ENCODE measurements at places on chromosomes 2 and 18.

- no peak for DNase-seq
These were observed 207.8 kb downstream of the RND3 start for GRCh38 chr2:150279686-150280085.

- DNase-seq, result no peak
These were observed 70.3 kb downstream of the WDR7 start for GRCh38 chr18:56721491-56721890.

GRCh38 chr2:862731-863466 is 87.8 kb upstream of the SNTG2 start:
- no peak for DNase-seq

GRCh38 chr2:205934443-205934842 is 151.5 kb downstream of the INO80D start:
- no peak for DNase-seq

DNA sequence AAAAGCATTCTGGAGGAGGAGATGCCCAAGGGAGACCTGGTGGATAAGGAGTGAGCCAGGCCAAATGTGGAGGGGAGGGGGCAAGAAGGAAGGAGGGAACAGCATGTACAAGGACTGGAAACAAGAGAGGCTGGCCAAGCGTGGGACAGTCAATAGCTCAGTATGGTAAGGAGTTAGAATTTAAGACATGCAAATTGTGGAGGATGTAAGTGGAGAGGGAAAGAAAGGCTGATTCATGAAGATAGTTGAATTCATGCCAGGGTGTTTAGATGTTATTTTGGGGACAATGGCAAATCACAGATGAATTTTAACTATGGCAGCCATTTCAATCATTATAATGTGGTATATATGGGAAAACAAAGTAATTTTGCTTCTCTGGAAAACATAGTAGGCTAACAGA is 462.3 kb downstream of the MEIS1 start:
- DNase-seq, result no peak

DNA sequence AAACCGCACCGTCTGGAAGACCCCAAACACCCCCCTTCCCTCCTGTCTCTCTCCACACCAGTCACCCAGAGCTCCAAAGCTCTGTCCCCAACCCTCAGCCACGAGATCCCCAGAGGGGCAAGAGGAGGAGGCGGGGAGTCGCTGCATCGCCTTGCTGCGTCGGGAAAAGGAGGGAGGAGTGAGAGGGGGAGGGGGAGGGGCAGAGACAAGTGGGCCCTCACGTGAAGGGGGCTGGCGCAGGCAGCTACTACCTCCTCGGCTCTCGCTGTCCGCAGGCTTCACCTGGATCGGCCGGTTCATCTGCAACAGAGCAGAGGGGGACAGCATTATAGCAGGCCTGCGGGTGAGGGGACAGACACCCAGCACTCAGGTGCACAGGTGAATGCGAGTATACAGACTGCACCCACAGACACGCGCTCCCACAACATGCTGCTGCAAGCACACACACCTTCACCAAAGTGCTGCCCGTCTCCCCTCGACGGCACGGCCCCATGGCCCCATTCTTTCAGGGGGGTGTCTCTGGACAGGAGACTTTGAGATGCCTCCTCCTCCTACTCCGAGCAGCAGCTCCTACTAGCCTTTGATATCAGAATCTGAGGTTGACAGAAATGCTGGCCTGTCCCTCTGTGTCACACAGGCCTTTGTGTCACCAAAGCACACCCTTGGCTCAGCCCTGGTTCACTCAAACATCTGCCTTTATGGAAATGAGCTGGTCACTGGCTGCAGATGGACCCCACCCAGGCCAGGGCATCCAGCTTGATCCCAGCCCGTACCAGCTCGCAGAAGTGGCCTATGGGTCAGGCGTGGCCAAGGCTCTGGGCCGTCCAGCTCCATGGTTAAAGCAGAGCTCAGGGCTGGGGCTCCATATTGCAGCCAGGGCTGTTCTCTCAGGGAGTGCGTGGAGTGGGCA is 243.8 kb downstream of the CELF4 start:
- no peak for DNase-seq

GRCh38 chr2:100239486-100240210 is 82.7 kb downstream of the LONRF2 start:
- DNase-seq, result no peak

- no peak for DNase-seq
These were observed 158.4 kb downstream of the FHOD3 start for GRCh38 chr18:36455931-36456330.

- no peak for DNase-seq
These were observed 3.0 kb downstream of the CNNM4 start for GRCh38 chr2:96763511-96764252.

DNA sequence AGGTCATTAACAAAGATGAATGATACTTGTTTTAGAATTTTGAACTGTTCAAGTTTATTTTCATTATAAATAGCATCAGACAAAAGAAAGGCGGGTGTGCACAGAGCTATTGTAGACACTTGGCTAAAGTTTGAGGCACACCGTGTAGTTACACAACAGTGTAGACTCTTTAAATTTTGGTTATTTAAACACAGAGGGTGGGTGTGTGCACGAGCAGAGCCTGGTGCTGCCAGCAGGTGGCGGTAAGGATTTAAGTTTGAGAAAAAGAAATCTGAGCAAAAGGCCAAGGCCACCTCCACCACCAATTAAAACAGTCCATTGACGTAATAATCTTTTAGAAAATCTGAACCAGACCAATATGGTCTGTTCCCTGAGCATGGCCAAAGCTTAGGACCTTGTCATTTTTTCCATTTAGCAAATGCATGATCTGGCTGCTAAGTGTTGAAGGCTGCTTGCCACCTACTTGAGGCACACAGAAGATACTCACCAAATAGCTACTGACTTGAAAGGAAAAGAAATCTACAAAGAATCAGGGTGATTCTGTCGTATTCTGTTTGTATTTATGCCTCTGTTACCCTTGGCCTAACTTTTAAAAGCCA is 14.3 kb downstream of the COPS7B start:
- no peak for DNase-seq

GRCh38 chr2:55003706-55004639 is 46.3 kb downstream of the RTN4 start:
- no peak for DNase-seq

- DNase-seq, result no peak
These were observed 184.2 kb upstream of the HDAC4 start for GRCh38 chr2:239584986-239585385.

DNA sequence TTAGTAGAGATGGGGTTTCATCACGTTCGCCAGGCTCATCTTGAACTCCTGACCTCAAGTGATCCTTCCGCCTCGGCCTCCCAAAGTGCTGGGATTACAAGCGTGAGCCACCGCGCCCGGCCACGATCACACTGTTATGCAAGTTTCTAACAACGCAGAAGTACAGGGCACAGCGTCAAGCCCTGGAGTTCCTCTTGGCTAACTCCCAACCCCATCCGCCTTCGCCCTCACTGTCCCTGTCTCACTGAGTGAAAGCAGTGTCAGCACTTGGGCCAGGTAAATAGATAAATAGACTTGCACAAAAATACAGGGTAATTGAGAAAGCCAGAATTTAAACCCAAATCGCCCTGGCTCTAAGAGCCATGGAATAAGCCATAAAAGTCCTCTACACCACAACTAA is 111.7 kb downstream of the ACVR1 start:
- DNase-seq, result no peak

DNA sequence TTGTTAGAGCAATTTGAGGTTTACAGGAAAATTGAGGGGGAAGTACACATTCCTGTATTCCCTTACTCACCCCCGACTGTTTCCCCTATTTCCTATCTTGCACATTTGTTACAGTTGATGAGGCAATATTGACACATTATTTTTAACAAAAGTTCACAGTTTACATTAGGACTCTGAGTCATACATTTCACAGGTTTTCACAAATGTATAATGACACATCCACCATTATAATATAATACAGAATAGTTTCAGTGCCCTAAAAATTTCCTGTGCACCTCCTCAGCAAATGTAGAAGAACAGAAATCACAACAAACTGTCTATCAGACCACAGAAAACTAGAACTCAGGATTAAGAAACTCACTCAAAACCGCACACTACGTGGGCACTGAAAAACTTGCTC is 160.6 kb upstream of the RMP24 start:
- no peak for DNase-seq

DNA sequence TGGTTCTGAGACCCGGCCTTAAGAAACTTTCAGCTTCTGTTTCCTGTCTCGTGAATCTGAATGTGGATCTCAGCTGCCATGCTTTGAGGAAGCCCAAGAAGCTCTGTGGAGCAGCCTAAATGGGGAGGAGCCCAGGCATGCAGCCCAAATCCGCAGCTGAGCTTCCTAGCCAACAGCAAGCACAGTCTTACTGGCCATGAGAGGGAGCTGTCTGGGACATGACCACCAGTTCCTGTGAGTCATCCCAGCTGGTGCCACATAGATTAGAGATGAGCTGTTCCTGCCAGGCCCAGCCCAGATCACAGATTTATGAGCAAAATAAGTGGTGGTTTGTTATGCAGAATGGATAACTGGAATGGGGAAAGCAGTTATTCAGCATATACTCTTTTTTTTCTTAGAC is 224.4 kb upstream of the APCDD1 start:
- no peak for DNase-seq

DNA sequence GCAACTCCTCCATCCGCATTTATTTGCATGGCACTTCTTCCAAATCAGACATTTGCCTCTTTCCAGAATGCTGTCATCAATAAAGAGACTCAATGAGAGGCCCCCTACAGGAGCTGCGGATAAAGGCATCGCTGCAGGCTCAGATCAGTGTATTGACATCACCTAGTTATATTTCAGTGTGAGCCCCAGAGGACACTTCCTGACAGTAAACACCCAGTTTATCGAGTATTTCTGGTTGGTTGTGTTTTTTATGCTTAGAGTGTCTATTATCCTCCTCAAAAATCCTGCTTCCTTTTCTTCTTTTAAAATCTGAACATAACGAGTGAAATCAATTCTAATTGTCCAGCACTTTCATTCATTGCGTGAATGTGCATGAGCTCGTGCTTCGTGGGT is 38.8 kb downstream of the NRP2 start:
- DNase-seq, result no peak

GRCh38 chr2:188142088-188142487 is 149.6 kb upstream of the GULP1 start:
- DNase-seq, result no peak

- DNase-seq, result no peak
These were observed 93.5 kb upstream of the NEDD4L start for GRCh38 chr18:57950542-57950941.

- DNase-seq, result no peak
These were observed 96.2 kb downstream of the PDE1A start for GRCh38 chr2:182330451-182331305.

DNA sequence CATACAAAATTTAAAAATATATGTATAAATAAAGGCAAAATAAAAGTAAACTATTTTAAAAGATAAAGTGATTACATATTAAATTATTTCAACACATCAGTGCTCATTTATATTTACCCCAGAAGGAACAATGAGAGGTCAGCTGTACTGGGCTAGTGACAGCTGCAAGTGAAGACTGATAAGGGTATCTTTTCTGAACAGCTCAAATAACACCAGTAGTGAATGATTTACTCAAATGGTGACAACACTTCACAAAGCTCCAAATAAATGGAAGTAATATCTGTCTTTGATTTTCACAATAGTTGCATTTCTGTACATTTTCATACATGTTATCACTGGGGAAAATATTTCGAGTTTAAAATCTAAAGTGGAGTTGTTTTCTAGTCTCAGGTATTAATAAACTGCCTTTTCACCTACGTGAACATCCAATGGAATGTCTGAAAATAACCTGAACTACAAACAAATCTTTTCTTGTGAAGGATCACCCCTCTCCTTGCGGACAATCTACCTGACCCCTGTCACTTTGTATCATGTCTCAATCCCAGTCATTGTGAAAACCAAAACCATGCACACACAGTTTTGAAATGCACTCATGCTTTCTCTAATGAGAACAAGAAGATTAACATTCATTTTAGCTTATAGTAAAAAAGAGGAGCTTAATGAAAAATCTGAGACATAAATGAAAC is 1928.8 kb upstream of the CELF4 start:
- DNase-seq, result no peak

DNA sequence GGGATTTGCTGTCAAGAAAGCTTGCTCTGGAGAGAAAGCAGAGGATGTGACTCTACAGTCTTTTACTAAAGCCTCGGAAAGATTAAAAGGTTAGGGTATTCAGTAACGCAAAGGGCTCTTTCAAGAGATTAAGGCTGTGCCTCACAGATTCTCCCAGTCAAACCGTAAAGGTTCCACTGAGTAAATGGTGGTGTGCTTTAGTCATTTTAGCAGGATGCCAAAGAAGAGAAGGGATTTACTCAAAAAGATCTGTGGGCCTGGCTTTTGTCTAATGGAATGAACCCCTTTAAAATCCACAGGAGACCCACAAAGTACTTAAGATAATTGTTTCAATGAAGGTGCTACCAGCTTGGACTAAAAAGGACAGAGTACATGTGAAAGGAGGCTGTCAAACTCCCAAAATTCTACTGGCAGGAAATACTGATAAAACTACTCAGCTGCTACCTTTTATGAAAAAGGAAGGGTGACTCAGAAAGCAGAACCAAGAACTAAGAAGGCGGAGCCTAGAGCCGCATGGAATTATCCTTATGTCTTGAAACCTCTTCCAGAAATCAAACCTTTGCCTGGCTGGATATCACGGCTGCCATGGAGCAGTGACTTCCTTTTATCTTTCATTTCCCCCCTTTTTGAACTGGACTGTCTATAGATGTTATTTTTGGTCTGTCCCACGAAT is 670.2 kb upstream of the ZEB2 start:
- no peak for DNase-seq

DNA sequence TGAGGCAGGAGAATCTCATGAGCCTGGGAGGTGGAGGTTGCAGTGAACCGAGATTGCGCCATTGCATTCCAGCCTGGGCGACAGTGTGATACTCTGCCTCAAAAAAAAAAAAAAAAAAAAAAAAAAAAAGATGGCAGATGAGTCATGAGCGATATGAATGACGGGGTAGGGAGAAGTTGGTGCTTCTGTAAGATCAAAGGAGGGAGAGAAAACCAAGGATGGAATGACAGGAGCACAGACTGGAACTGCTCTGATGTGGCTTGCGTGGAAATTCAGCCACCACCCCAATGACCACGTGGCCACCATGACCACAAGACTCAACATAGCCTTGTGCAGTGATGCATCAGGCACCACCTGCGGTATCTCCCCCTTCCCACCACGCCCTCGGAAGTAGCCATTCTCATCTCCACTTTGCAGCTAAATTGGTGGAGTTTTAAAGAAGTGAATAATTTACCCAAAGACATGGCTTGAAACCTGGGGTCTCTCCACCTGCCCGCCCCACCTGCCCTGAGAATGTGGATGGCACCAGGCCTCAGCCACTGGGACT is 96.0 kb downstream of the ACKR3 start:
- no peak for DNase-seq

GRCh38 chr2:235170536-235171521 is 219.0 kb downstream of the SH3BP4 start:
- DNase-seq, result no peak
